ENCODE measurements at places on chromosomes 7 and 10.

DNA sequence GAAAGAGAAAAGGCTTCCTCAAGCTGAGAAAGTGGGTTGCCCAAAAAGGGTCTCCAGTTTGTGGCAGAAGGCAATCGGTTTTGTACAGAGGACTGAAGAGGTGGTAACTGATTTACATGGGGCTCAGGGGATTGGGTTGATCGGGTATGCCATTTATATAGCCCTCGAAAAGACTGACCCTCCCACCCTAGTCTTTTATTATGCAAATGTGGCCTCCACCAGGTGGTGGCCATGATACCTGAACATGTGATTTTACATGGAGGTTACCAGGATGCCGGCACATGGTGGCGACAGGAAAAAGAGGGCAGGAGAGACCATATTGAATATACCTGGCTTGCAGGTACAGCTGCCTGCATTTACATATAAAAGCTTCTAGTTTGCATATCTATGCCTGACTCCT, 36.7 kb downstream of the ATE1 start:
- DNase-seq = no peak

DNA sequence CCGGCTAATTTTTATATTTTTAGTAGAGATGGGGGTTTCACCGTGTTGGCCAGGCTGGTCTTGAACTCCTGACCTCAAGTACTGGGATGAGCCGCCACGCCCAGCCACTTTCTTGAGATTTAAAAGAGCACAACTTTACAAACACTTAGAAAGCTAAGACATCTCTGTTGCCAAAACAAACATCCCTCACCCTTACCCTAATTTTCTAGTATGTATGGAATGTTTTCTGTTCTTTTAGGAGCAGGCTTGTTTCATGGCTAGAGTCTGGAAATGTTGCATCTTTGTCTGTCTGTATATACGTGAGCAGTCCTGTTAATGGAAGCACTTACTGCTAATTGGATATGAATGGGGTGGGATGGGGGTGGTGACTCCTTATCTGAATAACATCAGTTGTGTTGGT, 2.9 kb downstream of the OLAH start:
- no peak for DNase-seq

GRCh38 chr10:60209874-60210570, 179.7 kb downstream of the ANK3 start:
- no peak for DNase-seq

DNA sequence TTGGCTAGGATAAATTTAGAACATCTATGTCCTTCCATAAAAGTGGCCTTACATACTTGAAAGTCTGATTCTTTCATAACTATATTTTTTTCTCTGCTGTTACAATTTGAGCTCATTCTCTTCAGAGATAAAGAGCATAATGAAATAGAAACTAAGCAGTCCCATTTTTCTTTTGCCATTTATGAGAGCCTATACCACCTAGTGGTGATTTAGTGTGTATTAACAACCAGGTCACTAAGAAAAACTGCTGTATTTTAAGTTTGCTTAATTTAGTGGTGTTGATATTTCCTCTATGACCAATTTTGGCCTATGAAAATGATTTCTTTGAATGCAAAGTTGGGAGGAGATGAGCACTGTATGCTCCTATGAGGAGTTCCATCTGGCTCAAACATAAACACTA, 88.7 kb upstream of the ZWINT start:
- no peak for DNase-seq

DNA sequence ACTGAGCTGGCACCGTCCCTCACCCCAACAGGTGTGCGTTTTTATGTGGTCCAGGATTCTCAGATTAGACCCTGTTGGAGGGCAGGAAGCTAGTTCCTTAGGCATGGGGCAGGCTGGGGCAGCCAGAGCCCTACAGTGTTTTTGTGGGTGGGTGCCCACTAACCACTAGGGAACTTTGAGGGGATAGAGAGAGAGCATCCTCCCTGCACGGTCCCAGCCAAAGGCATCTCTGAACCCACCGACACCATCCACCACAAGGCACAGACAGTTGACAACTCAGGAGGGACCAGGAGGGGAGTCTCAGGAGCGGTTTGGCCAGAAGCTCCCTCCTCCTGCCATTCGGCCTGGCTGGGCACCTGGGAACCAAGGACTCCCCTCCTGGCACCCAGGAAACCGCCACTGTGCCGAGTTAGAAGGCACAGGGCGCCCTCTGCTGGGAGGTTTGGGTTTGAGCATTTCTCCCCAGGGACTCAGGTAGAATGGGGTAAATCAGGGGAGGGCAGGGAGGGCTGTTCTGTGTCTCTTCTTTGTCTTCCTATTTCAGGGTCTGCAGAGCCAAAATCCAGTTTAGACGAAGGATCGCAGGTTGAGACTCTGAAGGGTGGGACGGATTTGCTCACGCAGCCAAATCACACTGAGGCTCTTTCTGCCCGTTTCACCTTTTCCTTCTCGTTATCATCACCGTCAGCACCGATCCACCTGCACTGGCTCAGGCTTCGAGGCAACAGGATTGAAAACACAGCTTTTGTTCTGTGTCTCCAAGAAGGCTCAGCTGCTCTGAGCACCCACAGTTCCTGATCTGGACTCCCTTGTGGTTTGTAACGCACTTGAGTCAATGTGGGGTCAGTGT, 84.8 kb upstream of the COL13A1 start:
- peak; percentile 2 for DNase-seq

GRCh38 chr10:100983868-100984671, 3.2 kb downstream of the MRPL43 start:
- no peak for DNase-seq

GRCh38 chr10:75596930-75597620, 165.7 kb downstream of the LRMDA start:
- DNase-seq = no peak

DNA sequence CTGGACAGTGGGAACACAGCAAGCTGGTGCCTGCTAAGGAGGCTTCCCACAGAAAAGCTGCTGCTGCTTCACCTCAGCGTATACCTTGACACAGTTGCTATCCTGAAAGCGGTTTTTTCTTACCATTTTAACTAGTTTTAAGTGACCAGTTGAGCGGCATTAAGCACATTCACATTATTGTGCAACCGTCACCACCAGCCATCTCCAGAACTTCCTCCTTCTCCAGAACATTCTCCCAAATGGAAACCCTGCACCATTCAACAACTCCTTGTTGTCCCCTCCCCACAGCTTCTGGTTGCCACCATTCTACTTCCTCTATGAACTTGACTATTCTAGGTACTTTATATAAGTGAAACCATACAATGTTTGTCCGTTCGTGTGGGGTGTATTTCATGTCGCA, 169.9 kb downstream of the SNX10 start:
- no peak for DNase-seq

- no peak for DNase-seq
These were observed 22.4 kb downstream of the ADGRA1 start for GRCh38 chr10:133110133-133110532.

DNA sequence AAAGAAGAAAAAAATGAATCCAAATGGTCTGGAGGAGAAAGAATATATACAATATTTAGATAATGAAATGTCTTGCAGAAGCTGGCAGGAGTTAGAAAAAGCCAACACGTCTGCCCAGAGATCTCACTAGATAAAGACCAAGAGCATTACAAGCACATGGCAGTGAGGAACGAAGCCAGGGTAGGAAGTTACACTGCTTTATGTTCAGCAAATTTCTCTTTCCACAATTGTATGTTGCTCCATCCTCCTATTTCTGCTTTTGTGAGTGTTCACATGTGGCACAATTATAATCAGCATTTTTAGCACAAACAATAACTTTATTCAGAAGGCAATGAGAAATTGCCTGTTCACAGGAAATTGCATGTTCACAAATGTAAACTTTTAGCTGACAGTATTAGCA, 53.7 kb downstream of the LRRC17 start:
- no peak for DNase-seq

- DNase-seq = no peak
These were observed 799 bp downstream of the INTS1 start for GRCh38 chr7:1503390-1503789.

- DNase-seq = peak; percentile 64
These were observed 621 bp downstream of the P4HA1 start for GRCh38 chr10:73096041-73096448.

GRCh38 chr10:62816076-62816330, 163 bp downstream of the EGR2 start:
- DNase-seq = no peak

DNA sequence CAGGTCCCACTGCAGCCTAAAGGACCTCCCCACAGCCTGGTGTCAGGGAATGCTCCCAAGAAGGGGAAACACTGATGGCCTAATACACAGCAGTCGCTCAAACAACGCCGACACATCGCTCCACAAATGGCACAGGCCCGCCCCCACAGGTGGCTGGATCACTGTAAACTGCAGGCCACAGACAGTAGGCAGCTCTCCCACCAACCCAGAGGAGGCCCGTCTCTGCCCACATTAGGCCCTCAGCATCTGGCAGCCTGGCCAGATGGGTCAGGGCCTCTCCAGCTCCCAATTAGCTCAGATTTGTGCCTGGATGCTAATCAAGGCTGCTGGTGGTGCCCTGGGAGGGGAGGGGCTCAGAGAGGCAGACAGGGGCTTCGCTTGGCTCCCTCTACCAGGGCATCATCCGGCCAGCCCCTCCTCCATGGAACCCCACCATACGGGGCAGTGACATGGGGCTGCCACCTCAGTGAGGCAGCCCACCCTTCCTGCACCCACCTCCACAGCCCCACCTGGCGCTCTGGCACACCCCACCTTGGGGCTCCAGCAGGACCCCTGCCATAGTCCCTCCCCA, 42.7 kb downstream of the CAMK2B start:
- DNase-seq = no peak

- DNase-seq = no peak
These were observed 4.6 kb downstream of the PALD1 start for GRCh38 chr10:70482982-70483760.

DNA sequence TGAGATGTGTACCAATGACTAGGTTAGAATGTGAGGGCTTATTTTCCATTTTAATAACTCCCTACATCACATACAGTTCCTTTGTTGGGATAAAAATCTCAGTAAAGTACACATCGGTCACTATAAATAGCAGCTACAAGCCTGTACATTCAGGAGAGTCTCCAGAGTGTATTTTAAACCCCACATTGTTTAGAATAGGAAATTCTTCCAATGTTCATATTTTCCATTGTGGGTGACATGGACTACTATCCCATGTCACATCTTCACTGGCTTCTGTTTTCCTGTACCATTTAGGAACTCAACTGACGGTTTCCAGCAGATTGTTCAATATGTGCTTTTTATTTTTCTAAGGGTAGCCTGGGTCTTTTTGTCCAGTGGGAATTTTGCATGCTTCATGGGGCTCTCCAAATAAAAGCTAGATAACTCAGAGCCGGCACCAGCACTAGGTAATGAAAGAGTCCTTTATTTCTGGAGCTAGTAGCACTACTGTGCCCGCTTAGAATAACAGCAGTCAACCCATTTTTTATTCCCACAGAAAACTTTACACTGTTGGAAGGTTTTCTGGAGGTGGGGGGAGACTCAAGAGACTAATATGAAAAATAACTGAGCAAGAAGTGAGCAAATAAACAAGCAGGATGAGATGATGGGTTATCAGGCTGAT, 100.5 kb downstream of the CALD1 start:
- DNase-seq = no peak

All from midbrain (tissue), 1 donor.